ENCODE measurements at places on chromosomes 7 and 10. TPM values are rescaled to one million over a fixed set of nuclear protein-coding genes. Genes with fewer than 3 reads are reported as not detected.

ZPBP gene
- not detected for polyA plus RNA-seq

- DNase-seq, result no peak
These were observed 345.5 kb downstream of the REEP3 start for GRCh38 chr10:63866747-63867140.

TMEM213 gene
- polyA plus RNA-seq, result not detected

MPLKIP gene
- polyA plus RNA-seq, result 29.7 TPM

DNA sequence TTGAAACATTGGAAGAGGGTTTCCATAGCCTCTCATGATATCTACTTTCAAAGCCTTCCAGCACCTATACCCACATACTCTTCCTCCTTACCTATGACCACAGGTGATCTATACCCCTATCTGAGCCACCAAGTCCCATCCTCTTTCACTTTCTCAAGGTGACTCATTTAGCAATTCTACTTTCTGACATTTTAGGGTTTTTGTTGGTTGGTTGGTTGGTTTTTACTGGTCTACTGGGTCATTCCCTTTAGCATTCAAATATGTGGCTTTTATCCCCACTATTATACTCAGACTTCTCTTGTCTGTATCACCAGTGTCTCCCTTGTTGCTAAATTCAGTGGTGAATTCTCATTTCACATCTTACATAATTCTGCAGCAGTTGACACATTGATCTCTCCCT lies 130.4 kb upstream of the STEAP4 start:
- no peak for DNase-seq

GRCh38 chr7:47783456-47784223 lies 164.6 kb downstream of the PKD1L1 start:
- DNase-seq, result peak; percentile 89

AGAP5 gene
- polyA plus RNA-seq, result 2.5 TPM

- DNase-seq, result peak; percentile 88
These were observed 42.6 kb downstream of the FAM20C start for GRCh38 chr7:234708-235553.

DNA sequence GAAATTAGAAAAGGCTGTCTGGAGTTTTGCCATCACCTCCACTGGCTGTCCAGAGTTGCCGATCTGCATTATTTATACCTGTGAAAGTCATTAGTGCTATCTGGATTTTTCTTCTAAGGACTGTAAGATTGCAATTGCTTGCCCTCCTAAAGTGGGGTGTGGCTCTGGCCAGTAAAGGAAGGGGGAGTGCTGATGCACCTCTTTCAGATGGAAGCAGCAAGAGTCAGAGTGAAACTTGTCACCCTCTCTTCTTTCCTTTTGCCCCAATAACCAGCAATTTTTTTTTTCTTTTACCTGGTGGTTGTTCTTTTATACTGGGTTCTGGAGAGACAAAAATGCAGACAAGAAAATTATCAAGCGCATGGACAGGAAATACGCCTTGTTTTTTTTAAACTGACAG lies 527.4 kb upstream of the NRP1 start:
- DNase-seq, result no peak
